RWPE1 (cell line): ENCODE measurements at places on chromosomes 3 and 15.

DNA sequence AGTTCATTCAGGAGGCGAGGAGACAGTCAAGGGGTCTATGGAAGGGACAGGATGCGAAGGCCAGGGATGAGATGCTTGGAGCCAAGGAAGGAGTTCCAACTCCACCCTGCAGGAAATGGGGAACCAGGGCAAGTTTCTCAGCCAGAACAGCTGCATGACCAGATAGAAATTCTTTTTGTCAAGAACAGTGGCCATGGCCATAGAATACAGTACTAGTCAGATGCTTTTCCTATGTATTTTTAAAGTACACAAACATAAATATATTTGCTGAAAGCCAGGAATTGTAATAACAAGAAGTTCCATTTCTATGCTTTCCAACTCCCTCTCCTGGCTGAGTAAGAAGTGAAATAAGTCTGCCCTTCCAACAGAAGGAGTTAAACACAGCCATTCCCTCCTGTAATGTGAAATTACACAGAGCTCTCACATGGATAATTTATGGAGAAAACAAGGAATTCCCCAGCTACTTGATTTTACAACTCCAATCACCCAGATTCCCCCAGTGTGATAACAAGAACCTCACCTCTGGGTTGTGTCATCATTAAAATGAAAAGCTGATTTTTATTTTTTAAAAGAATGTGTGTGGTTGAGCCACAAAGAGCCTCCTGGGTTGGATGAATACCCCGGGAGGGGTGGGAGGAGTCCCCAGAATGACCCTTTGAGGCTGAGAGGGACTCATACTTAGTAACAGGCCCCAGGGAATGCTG is 124.6 kb upstream of the ARHGEF3 start:
- DNase-seq: peak; percentile 34

DNA sequence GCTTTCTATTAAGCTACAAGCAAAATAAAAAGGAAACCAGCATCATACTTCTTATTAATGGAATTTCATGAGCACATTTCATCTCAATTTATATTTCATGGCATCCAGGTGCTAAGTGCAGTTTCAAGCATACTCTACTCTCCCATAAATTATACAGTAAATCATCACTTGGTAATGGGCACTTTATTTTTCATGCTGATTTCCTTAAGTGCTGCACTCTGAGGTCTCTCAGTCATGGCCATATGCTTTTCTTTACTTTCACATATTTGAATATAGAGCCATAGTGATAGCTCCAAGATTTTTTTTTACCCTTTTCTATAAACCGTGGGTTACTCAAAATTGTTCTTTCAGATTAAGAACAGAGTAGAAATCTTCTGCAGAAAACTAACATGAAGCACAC is 1505.7 kb upstream of the CADM2 start:
- DNase-seq: no peak

GRCh38 chr15:55685286-55685685 is 57.7 kb downstream of the PRTG start:
- no peak for DNase-seq

GRCh38 chr3:175287361-175287963 is 428.3 kb downstream of the NAALADL2 start:
- no peak for DNase-seq

DNA sequence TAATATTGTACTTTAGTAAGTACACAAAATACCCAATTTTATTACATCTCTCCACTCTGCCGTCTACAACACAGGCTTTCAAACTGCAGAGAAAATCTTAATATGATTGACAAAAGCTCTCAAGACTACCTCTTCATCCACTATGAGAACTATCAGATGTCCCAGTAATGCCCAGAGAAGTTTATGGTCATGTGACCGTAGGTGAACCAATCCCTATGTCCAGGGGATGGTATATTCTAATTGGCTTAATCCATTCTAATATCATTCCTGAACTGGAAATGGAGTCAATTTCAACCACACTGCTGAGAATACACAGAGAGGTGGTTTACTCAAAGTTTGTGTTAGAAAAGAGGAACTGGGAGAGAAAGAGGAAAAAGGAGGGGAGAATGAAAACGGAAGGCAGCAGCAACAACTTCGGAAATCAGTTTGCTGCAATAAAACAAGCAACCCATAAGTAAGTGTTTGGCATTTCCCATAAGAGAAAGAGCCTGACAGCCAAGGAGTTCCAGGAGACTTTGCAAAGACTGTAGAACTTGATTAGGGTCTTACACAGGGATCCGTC is 7.3 kb downstream of the SST start:
- no peak for DNase-seq

GRCh38 chr3:194001-194400 is 2.6 kb upstream of the CHL1 start:
- DNase-seq: no peak

- peak; percentile 55 for DNase-seq
These were observed 3.1 kb upstream of the TRA2B start for GRCh38 chr3:185940951-185941350.

DNA sequence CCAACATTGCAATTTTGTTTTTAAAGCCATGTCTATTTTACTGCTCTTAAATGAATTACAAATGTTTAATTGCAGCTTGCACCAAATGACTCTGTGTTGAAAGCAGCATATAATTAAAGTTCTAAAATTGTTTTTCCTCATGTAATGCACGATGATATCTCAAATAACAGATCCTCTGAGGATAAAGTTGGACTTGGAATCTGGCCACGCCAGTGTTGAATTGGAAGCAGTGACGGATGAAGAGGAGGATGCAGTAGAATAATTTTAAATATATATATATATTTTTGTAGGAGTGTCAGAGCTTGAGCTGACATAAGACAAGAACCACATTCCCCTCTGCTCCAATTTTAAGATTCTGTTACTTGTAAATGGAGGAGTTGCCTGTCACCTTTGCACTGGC is 406.6 kb upstream of the DPPA4 start:
- DNase-seq: no peak

GRCh38 chr3:114756506-114757279 is 390.4 kb downstream of the ZBTB20 start:
- no peak for DNase-seq

GRCh38 chr15:63104727-63105126 is 16.9 kb upstream of the LACTB start:
- DNase-seq: no peak

GRCh38 chr3:69686056-69686455 is 53.2 kb upstream of the MITF start:
- no peak for DNase-seq
